ENCODE measurements at places on chromosomes 6 and 20. TPM values are rescaled to one million over a fixed set of nuclear protein-coding genes. Genes with fewer than 3 reads are reported as not detected.

DNA sequence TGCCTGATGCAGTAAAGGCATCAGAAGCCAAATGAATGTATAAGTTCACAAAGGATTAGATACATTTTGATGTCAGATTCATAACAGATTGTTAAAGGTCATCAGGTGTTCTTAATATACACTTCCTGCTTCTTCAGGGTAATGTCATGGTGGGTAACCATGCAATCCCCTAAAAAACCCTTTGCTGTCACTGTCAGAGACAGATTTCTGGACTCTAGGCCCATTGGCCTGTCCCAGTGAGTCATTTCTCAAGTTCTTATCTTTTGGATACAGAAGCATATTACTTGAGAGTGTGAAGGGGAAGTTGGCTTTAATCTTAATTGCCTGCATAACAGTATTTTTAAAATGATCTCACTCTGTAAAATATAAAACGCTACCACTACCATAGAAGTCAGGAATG, 895.6 kb upstream of the MAP3K7 start:
- DNase-seq: no peak

DAAM2 gene
- total RNA-seq: 1.3 TPM

PSORS1C1 gene
- 0.38 TPM for total RNA-seq

DNA sequence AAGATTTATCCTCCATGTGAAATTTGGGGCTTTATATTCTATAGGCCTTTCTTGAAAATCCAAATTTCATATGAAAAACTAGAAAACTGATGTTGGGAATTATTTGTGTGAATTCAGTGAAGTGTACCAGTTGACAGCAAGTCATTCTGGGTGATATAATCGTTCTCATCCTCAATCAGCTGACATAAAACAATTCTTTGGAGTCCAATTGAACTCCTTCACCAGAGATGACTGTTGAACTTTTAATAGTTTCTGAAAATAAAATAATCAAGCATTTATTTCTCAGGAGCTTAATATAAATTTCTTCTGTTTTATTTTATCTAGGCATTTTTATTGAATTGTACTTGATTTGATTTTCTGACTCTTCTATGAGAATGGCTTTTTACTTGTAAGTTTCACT, 92.6 kb downstream of the ADGRB3 start:
- no peak for DNase-seq

AHI1 gene
- 5.2 TPM for total RNA-seq

- peak; percentile 85 for DNase-seq
These were observed 302.7 kb upstream of the ZFP64 start for GRCh38 chr20:52494244-52494643.

- DNase-seq: no peak
These were observed 42.0 kb upstream of the GMPR start for GRCh38 chr6:16196260-16196983.

DNA sequence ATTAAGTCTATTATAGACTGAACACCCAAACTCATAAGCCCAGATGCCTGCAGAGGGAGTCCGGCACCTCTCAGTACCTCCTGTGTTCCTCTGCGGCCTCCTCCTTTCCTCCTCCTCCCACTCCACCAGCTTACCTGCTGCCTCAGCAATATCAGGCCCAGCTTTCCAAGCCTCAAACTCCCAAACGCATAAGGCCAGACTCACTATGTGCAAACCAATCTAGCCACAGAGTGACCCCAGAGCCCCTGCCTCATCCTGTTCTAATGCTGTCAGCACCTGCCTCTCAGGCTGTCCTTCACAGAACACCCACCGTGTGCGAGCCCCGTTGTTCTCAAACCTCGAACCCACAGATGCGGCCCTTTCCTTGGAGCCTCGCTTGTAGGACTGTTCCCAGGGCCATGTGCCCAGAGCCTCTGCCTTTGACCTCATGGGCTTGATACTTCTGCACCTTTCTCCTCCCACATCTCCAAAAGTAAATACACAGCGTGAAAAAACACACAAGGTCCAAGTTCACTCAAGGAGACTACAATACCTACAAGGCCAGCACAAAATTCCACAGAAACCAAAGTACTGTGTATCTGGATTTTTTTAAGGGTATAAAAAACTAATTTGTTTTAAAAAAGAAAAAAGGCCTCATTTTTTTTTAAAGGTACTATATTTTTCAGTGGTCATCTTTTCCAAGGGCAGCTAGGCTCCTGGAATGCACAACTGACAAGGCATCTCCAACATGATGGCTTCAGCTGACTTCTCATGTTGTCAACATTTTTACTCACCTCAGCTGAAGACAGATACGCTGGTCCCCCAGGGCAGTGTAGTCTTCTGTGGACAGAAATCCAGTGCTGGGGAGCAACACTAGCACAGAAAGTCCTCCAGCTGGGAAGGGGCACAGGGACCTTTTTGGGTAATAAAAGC, 52.3 kb downstream of the ABHD12 start:
- DNase-seq: no peak

NHSL1 gene
- total RNA-seq: 11.5 TPM

GRCh38 chr6:2615251-2615650, 135.5 kb downstream of the MYLK4 start:
- DNase-seq: no peak

- DNase-seq: peak; percentile 57
These were observed 86.8 kb downstream of the PPP1R14C start for GRCh38 chr6:150229436-150230163.

Measured in kidney epithelial cell (primary cell).